ENCODE measurements at places on chromosomes 4 and X.

- DNase-seq, result no peak
These were observed 734 bp upstream of the SH3TC1 start for GRCh38 chr4:8198206-8198905.

DNA sequence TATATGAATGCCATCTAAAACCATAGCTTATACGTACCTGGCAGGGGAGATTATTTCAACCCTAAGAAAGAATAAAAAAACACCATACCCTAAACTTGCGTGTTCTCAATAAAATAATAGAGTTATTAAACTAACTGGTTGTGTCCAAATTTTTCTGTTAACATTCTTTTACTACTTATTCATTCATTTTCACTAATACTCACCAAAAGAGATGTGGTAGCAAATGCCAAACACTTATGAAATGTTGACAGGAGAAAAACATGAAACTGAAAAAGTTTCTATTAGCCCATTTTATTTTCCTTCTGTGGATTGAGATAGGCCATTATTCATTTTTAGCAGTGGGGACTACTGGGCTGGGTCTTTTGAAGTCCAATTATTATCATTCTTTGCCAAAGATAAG, 102.0 kb downstream of the TSPAN5 start:
- no peak for DNase-seq

DNA sequence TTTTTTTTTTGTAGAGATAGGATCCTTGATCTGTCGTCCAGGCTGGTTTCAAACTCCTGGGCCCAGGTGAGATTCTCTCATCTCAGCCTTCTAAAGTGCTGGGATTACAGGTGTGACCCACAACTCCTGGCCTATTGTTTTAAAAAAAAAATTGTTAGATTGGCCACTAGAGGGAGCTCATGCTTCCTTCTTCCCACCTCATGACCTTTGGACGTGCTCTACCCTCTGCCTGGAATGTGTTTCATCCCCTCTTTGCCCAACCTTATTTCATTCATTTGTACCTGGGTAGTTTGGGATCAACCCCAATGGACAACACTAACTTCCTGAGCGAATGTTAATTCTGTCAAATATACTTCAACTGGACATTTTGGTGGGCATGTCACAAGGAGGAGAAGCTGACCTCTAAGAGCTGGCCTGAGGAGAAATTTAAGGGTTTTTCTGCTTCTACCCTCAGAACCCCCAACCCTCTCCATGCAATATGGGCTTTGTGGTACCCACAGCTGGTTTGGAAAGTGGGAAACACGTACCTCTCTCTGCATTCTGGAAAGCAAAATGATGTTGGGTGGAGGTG, 6.4 kb downstream of the PPEF2 start:
- no peak for DNase-seq

GRCh38 chr4:38665551-38666411, 1.8 kb downstream of the KLF3 start:
- DNase-seq, result no peak

DNA sequence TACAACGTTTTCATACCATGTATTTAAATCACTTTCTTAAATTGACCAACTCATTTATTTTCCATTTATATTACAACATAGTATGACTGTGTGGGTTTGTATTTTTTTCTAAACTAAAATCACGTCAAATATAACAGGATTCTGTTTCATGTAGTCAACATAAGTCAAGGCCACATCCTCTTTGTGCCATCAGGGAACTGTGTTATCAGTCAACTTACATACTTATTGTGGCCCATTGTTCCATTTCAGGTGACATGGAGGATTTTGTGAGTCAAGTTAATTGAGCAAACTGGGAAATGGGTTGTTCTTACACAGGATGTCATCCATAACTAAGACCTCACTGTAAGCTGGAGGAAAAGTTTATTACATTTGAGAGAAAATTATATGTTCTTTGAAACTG, 35.9 kb downstream of the STK26 start:
- DNase-seq, result no peak

DNA sequence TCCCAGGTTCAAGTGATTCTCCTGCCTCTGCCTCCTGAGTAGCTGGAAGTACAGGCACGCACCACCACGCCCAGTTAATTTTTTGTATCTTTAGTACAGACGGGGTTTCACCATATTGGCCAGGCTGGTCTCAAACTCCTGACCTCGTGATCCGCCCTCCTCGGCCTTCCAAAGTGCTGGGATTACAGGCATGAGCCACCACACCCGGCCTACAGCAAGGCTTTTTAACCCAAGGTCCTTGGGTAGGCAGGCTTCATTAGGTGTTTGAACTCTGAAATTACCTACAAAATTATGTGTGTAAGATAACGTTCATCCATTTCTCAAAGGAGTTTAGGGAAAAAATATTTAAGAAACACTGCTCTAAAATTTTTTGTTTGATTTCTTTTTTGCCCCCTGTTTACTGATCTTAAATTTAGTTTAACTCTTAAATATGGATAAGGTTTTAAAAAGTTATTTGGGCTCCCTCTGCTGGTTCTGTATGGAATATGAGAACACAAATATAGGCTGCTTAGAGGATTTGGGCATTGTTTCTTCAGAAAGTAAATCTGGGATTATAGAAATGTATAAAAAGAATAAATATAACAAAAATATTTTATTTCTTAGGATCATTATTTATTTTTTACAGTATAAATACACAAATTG, 92.8 kb downstream of the CBR4 start:
- DNase-seq, result no peak

GRCh38 chrX:41599507-41599906, 89.3 kb upstream of the GPR34 start:
- DNase-seq, result no peak

GRCh38 chrX:112979879-112980278, 139.2 kb upstream of the AMOT start:
- DNase-seq, result no peak

- no peak for DNase-seq
These were observed 959.9 kb downstream of the FSTL5 start for GRCh38 chr4:161203865-161204264.

- no peak for DNase-seq
These were observed 104.2 kb upstream of the PUDP start for GRCh38 chrX:7252013-7252610.

DNA sequence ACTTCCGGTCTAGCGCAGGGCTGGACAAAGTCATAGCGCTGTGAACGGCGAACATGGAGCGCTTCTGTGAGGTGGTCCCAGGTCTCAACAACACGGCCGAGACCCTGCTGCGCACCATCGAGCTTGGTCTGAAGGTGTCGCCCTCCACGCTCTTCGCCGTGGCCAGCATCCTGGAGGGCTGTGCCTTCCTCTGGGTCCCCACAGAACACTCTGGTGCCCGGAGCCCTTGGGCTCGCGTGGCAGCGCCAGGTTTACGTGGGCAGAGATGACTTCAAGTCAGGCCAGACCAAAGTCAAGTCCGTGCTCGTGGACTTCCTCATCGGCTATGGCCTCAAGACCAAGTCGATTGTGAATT, 128.6 kb downstream of the ANAPC4 start:
- DNase-seq, result no peak

DNA sequence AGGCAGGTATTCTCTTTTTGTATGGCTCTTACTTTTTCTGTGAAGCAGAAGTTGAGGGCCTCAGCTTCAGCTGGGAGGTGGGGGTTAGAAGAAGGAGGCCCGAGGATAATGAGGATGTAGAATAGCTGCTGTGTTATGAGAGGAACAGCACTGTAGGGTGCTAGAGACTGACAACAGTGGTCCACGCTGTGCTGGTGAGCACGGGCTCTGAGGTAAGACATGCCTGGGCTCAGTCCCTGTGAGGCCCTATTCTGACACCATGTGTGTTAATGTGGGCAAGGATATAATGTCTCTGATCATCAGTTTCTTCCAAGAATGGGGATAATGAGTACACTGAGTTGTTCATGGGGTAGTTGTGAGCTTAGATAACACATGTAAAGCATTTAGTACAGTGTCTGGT, 55.3 kb upstream of the SFRP2 start:
- no peak for DNase-seq

DNA sequence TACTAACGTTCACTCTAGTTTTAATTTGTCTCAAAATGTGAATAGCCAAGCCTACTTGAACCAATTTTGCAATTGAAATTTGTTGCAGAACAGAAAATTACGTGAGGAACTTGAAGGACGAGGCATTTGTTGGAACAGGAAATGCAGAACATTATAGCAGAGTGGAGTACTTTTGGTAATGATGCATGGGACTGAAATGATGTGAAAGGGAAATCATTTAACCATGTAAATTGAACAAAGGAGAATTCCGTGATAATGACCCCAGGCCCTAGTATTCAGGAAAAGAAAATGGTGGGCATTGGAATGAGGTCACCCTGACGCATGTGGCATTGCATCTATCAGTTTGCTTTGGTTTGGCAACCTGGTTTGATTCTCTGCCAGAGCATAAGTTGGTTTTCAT, 44.9 kb upstream of the BEND4 start:
- DNase-seq, result no peak

DNA sequence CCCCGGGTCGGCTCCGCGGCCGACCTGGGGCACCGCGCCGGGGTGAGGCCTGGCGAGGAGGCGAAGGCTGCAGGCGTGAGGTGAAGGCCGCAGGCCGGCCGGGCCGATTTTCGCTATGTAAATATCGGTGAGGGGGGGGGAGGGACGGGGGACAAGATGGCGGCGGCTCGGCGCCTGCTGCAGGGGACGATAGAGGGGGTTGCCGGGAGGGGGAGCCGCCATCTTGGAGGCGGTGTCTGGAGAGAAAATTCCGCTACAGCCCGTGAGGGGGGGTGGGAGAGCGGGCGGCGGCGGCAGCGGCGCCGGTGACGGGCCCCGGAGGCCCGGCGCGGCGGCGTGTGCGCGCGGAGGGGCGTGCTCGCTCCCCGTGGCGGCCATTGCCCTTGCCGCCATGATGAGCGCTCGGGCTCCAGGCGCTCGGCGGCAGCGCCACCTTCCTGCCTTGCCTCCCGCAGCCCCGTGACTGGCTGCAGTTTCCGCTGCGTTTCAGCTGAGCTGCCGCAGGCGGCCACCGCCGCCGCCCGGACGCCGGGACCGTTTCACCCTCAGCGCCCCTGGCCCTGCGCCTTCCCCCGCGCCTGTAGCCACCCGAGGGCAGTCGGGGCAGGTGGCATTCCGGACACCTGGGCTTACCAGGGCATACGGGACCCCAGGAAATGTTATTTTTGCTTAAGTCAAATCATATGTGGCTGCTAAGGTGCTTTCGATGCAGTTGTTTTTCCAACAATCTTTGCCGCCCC, 692 bp downstream of the ZFX start:
- peak; percentile 92 for DNase-seq

DNA sequence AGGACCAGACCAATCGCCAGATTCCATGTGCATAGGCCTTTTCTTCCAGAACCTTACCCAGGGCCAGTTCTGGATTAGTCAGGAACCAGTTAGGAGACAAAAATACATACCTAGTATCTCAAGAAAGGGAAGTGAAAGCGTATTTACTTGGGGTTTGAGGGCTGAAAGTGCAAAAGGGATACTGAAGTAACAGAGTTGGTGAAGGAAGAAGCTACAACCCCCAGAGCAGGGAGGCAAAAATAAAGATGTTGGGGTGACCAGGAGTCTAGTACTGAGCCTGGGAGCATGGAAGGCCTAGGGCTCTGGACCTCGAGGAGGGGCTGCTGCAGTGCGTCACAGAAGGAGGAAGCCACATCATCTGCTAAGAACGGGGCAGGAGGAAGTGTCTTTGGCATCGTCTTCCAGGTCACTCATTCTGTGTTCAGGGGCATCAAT, 38.3 kb downstream of the TKTL1 start:
- no peak for DNase-seq

DNA sequence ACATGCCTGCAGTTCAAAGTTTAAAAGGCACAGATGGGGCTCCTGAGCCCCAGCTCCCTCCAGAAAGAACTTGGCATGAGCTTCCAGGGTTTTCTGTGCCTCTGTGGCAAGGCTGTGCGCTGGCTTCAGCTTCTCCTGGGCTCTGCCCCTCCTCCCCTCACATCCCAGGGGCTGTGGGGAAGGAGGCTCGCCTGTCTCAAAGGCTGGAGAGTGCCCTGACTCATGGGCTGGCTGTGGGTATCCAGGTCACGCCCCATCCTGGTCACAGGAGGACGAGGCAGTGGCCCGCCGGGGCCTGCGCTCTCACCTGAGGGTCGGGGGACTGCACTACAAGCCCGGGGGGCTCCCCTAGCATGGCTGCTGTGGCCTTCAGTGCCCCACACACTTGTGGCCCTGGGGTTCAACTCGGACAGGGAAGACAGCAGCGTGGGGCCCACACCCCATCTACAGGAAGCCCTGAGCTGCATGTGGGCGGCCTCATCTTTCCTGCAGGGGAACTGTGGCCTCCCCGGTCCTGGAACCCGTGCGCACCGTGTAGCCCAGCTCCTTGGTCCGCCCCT, 17.9 kb downstream of the LRPAP1 start:
- no peak for DNase-seq

DNA sequence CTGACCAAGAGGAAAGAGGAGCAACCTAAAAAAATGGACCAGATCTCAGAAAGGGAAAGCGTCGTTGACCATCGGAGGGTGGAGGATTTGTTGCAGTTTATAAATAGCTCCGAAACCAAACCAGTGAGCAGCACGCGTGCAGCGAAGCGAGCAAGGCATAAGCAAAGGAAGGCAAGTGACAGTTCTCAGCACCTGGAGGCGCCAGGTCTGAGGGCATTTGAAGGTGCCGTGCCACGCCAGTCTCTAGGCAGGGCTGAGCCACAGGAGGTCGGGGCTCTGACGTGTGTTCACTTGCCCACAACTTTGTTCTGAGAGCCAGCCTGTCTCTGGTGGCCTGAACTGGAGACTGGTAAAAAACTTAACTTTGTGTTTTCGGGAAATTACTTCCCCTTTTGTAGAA, 59.7 kb downstream of the TNIP2 start:
- DNase-seq, result no peak

DNA sequence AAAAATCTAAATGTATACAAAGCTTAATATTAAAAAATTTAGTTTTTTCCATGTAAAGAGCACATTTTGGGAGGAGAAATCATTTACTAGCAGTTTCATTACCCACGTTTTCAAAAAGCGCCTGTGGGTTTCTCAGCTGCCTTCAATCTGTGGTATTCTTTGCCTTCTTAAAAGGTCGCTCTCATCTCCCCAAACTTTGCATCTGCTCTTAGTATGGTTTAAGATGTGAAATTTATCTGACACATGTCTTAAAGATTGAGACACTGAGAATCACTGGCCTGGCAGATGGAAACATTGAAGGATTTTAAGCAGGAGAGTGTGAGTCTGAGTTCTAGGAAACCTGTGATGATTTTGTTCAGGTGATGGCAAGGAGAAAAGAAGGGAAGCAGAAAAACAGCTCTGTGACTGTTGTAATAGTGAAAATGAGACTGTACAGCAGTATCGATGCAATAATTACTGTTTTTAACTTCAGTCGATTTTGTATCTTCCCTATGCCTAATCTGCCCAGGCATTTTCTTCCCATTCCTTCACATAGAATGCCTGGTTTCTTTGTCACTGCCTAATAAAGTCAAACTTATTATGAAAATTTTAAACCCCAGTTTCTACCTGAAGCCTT, 75.9 kb downstream of the PAQR3 start:
- DNase-seq, result no peak

GRCh38 chrX:152810403-152810802, 20.2 kb downstream of the CETN2 start:
- DNase-seq, result no peak

DNA sequence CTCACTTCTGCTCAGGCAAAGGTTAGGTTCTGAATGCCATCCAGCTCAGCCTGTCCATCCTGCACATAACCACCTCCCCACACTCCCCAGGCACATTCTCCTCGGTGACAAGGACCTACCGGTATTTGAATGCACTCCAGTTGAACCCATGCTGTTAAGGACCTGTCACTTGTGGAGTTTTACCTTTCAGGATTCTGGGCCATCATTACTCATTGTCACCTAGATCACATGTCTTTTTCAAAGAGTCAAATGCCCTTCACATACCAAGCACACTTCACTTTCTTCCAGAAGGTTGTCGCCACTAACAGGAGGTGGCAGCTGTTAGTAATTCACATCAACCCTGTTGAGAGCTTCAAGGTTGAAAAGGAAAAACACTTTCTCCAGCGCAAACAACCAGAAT, 218.3 kb downstream of the SOWAHB start:
- no peak for DNase-seq
